Left lung (tissue), 14 donors: ENCODE measurements at places on chromosomes 7 and 10. TPM values are rescaled to one million over a fixed set of nuclear protein-coding genes. Genes with fewer than 3 reads are reported as not detected.

DNA sequence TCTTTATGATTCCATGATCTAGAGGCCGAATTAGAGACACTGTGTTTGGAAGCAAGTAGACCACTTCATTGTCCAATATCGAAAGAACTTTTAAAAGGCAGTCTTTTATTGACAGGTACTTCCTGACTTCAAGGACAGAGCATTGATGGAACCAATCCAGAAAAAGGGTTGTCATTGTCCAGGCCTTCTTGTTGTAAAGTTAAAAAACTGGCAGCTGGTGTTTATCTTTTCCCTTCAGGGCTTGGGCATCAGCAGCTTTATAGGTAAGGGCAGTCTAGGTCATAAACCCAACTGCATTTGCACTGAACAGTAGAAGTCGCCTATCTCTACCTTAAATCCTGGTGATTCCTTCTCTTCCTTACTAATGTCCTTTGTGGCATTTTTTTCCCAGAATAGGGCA lies 95.6 kb downstream of the ST7 start:
- no peak overlapping the region for H3K4me3 ChIP-seq
- H3K27ac ChIP-seq = no peak overlapping the region
- no peak for DNase-seq
- H3K27me3 ChIP-seq = no peaks in the 10 kb centered on the region
- peaks cover 5% of the 10 kb centered on the region for H3K4me1 ChIP-seq

- H3K4me1 ChIP-seq = no peaks in the 10 kb centered on the region
- no peak overlapping the region for H3K4me3 ChIP-seq
- no peak overlapping the region for H3K27ac ChIP-seq
Observed at GRCh38 chr7:142957723-142958122, 4.4 kb downstream of the KEL start.

- no peaks in the 10 kb centered on the region for H3K4me1 ChIP-seq
- H3K36me3 ChIP-seq = no peaks in the 10 kb centered on the region
- DNase-seq = no peak
- peaks cover 65% of the 10 kb centered on the region for H3K27me3 ChIP-seq
- H3K27ac ChIP-seq = no peak overlapping the region
Observed at GRCh38 chr10:132892004-132892403, 50.4 kb downstream of the CFAP46 start.

SPDYE8 gene
- not detected for total RNA-seq
